Keratinocyte (primary cell): ENCODE measurements at places on chromosomes 7 and 10.

GRCh38 chr7:70182521-70182920 is 584.2 kb downstream of the AUTS2 start:
- DNase-seq, result no peak
- no peak overlapping the region for H3K27ac ChIP-seq
- no peak overlapping the region for H3K4me3 ChIP-seq
- H3K36me3 ChIP-seq, result no peaks in the 10 kb centered on the region

GRCh38 chr10:44895280-44895679 is 15.9 kb upstream of the TMEM72 start:
- H3K27ac ChIP-seq, result no peak overlapping the region
- no peak overlapping the region for H3K4me3 ChIP-seq
- no peaks in the 10 kb centered on the region for H3K27me3 ChIP-seq

DNA sequence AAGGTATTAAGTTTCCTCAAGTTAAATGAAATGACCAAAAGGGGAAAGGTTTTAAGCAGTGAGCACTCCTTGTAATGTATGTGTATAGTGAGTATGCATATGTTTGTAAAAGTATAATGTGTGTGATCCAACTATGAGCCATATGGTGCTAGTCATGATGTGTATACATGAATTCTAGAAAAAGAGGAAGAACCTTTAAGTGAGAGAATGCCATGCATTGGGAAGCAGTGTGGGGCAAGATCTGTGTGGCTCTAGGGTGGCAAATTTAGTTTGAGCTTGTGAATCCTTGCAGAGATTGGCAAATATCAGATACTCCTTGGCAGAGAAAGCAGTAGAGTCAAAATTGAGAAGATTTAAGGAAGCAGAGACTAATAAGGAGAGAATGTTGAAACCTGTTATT is 435.0 kb downstream of the AUTS2 start:
- no peak for DNase-seq
- no peaks in the 10 kb centered on the region for H3K36me3 ChIP-seq
- no peaks in the 10 kb centered on the region for H3K27me3 ChIP-seq
- no peak overlapping the region for H3K27ac ChIP-seq
- no peaks in the 10 kb centered on the region for H3K4me1 ChIP-seq

GRCh38 chr10:124708922-124709520 is 35.2 kb downstream of the FAM53B start:
- H3K27ac ChIP-seq, result no peak overlapping the region
- peaks cover 13% of the 10 kb centered on the region for H3K4me1 ChIP-seq
- H3K4me3 ChIP-seq, result no peak overlapping the region
- peaks cover 22% of the 10 kb centered on the region for H3K36me3 ChIP-seq
- DNase-seq, result no peak
- H3K27me3 ChIP-seq, result no peaks in the 10 kb centered on the region

GRCh38 chr10:14302035-14302434 is 28.7 kb downstream of the FRMD4A start:
- H3K27me3 ChIP-seq, result peaks cover 12% of the 10 kb centered on the region
- no peak overlapping the region for H3K4me3 ChIP-seq
- H3K27ac ChIP-seq, result no peak overlapping the region
- DNase-seq, result no peak
- H3K36me3 ChIP-seq, result no peaks in the 10 kb centered on the region
